NCI-H774 (cell line): ENCODE measurements at places on chromosomes 5 and 9.

- no peak for DNase-seq
Measured at GRCh38 chr5:74019923-74020322, 393.9 kb downstream of the ARHGEF28 start.

GRCh38 chr5:141654298-141654697 is 3.1 kb upstream of the FCHSD1 start:
- no peak for DNase-seq

DNA sequence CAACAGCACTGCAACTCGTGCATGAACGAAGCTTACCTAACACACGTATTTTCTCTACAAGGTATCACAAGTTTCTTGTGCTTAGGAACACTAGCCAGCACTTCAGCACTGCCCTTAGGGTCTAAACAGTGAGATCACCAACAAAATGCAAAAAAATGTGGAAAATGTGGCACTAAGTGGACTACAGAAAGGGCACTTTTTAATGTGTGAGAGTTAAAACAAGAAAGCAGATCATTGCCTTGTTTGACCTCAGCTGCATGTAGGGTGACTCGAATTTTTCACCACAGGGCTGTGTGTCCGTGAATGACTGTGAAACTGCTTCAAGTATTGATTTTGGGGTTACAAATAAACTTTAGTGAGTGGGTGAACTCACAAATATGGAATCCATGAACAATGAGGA is 90.5 kb downstream of the MARCHF3 start:
- no peak for DNase-seq

- no peak for DNase-seq
Measured at GRCh38 chr5:74155501-74155900, 485.0 kb downstream of the ENC1 start.

DNA sequence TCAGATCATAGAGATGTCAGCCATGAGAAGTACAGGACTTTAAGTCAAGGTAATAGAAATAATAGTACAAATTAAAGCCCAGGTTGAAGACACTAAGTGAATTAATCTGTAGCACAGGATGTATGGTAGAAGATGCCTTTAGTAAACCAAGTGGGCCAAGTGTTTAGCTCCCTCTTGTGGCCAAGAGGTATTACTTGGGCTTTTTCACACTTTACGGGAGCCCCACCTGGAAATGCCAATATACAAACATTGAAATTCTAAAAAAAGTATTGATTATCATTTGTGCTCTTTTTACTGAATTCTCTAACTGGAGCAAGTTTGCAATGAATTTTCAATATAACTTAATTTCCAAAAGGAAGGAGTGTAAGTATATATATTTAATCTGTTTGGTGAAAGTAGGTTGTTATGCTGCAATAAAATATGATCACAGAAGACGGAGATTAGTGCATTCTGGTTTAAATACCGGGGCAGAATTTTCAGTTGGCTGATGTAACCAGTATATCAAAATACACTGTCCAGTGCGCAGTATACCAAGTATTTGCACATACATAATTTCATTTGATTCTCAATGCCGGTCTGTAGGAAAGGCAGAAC is 84.7 kb downstream of the PARP8 start:
- no peak for DNase-seq

GRCh38 chr9:109251080-109251775 is 69.6 kb downstream of the EPB41L4B start:
- peak; percentile 92 for DNase-seq

- DNase-seq = no peak
Measured at GRCh38 chr9:96413302-96414221, 4.6 kb downstream of the ZNF367 start.

- no peak for DNase-seq
Measured at GRCh38 chr5:152595405-152595804, 190.3 kb upstream of the NMUR2 start.

DNA sequence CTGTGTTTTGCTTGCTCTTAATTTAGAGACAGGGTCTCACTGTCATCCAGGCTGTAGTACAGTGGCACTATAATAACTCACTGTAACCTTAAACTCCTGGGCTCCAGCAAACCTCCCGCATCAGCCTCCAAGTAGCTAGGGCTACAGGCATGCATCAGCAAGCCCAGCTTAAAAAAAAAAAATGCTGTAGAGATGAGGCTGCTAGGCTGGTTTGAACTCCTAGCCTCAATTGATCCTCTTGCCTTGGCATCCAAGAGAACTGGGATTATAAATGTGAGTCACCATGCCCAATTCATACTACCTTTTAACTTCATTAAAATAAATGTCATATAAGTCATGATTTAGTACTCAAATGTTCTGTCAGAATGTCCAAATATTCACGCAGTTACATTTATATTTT is 2195.7 kb upstream of the C9orf72 start:
- no peak for DNase-seq

- DNase-seq = no peak
Measured at GRCh38 chr5:177496070-177496726, 1.2 kb downstream of the PDLIM7 start.
